Cardiac septum (tissue), 1 donor: ENCODE measurements at places on chromosomes 5 and 9.

GRCh38 chr9:128540634-128541360, 11.6 kb upstream of the SPTAN1 start:
- DNase-seq = no peak

DNA sequence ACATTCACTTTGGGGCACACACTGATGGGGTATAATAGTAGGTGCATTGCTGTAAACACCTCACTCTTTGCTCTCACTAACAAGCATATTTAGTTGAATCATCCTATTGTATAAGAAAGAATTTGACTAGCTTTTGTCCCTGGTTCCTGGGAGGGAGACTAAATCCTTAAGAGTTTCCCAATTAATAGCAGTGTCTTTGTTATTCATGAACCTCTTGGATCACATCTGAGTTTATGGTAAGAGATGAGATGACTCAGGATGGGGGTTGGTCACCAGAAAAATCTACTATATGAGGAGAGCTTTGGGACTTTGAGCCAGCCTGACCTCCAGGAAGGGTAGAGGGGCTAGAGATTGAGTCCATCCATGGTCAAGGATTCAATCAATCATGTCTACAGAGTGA, 56.8 kb downstream of the PUM3 start:
- no peak for DNase-seq

DNA sequence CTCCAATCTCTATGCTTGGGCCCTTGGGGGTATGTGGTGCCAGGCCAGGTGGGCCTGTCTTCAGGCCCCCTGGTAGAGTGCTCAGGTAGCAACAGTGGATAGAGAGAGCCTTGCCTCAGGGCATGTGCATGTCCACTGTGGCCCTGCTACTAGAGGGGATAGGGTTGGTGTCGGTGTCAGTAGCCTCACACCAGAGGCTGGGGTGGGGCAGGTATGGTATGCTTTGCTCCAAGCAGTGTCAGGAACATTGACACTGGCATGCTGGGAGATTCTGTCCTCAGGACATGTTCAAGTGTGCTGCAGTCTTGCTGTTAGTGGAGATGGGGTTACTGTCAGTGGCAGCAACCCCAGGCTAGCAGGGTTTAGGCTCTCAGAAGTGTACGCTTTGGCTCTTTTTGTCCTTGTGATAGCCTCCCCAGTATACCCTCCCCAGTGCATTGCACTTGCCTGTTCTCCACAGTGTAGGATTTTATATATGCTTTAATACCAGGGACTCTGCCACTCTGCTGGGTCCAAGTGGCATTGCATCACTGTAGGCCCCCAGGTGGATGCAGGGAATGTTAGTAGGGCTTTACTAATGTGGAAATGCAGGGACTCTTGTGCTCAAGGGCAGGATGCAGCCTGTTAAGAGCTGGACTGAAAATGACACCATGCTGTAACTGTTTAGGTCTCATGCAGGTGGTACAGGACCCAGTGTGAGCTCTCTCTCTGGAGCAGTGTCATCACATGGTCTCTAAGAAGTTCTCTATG, 21.6 kb downstream of the RIC1 start:
- no peak for DNase-seq

- no peak for DNase-seq
Observed at GRCh38 chr5:78779771-78780616, 131.4 kb upstream of the LHFPL2 start.

DNA sequence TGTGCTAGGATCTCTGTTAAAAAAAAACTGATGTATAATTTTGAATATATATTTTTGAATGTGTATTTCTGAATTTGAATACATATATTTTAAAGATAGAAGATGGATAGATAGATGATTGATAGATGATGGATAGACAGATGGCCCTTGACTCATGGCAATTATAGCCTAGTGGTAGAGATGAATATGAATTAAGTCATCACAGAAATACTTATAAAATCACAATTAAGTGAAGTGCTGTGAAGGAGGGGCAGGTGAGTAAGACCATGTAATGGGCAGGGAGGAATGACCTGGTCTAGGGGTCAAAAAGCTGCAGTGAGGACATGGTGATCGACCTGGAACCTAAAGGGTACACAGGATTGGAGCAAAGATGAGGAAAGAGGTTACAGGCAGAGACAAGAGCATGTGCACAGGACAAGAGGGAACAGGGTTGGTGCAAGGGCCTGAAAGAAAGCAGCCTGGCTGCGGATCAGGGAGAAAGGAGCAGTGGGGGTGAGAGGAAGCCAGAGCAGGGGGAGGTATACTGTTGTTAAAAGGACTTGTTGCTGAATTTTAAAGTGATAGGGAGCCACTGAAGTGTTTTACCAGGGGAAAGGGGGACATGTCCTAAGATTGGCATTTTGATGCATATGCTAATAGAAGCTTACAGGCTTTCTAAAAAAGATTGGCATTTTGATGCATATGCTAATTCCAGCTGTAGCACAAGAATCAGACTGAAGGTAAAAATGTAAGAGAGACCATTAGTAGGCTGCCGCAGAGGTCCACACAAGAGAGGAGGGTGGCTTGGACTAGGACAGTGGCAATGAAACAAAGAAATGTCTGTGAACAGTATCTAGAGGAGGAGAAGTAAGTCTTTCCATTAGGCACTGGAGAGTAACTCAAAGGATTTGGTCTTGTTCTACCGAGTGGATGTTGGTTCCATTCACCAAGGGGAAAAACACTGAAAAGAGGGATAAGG, 527.8 kb downstream of the AGTPBP1 start:
- no peak for DNase-seq
